Activated CD4-positive, alpha-beta T cell treated with anti-CD3 and anti-CD28 coated beads, Interleukin-2, amount 50 U/mL, for 4 hours (primary cell): ENCODE measurements at places on chromosomes 2 and 18.

DNA sequence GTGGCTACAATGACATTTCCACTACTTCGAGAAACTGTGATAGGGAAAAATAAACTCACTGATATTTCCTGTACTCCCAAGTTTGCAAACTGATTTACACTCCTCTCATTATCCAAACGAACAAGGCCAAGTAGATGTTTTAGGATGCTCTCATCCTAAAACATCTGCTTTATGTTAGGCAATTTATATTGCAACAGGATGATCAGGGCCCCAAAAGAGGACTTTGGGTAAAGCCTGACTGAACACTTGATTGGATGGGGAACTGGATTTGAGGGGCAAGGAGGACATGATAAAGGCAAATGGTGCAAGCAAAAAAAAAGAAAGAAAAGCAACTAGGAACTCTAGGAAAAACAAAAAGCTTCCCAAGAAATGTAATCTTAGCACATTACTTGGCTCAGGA, 2.1 kb upstream of the HES6 start:
- no peak for DNase-seq

GRCh38 chr18:77141401-77142118, 9.0 kb upstream of the MBP start:
- DNase-seq = no peak

DNA sequence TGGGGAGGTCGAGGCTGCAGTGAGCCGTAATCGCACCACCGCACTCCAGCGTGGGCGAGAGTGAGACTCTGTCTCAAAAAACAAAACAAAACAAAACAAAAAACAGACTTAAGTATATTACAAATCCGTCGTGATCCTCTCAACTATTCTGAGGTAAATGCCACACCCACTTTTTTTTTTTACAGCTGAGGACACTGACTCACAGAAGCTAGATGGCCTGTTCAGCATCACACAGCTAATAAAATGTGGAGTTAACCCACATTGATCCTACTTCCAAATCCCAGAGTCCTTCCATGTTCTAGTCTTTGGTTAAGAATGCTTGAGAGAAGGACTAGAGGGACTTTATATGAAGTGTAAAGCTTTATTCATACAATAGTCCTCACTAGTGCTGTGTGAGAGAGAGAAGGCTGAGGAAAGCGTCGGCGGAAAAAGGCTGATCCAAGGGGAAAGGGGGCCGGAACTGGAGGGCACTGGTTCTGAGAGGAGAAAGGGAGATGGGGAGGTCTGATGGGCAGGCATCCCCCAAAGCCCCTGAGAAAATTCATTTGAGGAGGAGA, 627 bp downstream of the RNF25 start:
- no peak for DNase-seq

DNA sequence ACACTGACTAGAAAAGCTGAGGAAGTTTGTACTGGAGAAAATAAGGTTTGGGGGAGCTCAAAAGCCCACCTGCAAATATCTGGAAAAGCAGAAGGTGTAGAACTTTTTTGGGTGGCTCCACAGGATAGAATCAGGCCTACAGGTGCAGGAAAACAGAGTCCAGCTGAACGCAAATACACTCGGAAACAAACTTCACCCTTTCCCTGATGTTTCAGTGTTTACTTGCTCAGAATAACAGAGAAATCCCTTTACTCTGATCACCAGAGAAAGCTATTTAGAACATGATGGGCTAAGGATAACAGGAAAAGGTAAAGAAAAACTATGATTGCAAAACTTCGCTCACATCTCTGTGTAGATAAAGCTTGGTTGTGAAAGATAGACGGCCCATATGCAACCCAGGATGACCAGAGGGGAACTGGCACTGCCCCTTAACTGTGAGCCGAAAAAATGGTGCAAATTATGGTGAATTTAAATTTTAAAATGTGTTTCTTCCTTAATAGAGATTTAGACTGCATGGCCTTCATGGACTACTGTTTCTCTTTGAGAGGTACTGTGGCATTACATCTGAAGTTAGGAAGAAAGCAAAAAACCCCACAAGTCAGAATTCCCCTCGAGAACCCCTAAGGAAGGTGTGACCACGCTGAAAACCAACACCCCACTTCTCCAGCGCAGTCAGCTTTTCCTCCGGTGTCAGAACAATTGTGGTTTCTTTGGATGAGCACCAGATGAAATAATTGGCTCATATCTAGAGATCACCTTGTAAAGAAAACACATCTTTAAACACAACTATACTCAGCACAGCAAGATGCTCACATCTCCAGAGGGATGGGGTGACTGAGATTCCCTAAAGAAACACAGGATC, 84.5 kb upstream of the TMEM247 start:
- no peak for DNase-seq

- DNase-seq = no peak
Observed at GRCh38 chr2:88159481-88159880, 10.7 kb upstream of the THNSL2 start.

GRCh38 chr2:178157574-178157973, 36.7 kb upstream of the OSBPL6 start:
- DNase-seq = no peak

GRCh38 chr2:160224507-160224906, 24.4 kb upstream of the ITGB6 start:
- DNase-seq = no peak

GRCh38 chr2:206158563-206159345, 490 bp downstream of the NDUFS1 start:
- no peak for DNase-seq

- no peak for DNase-seq
Observed at GRCh38 chr2:96082211-96083063, 33.9 kb downstream of the ADRA2B start.

- DNase-seq = no peak
Observed at GRCh38 chr2:8254791-8255447, 426.9 kb upstream of the ID2 start.

GRCh38 chr2:2950403-2950952, 427.1 kb downstream of the EIPR1 start:
- no peak for DNase-seq

GRCh38 chr2:209391776-209392401, 32.0 kb upstream of the MAP2 start:
- no peak for DNase-seq

GRCh38 chr2:153872311-153873051, 759 bp downstream of the GALNT13 start:
- no peak for DNase-seq

GRCh38 chr2:62934517-62934916, 116.1 kb upstream of the OTX1 start:
- no peak for DNase-seq

- no peak for DNase-seq
Observed at GRCh38 chr2:217604527-217605194, 398.1 kb downstream of the TNS1 start.

DNA sequence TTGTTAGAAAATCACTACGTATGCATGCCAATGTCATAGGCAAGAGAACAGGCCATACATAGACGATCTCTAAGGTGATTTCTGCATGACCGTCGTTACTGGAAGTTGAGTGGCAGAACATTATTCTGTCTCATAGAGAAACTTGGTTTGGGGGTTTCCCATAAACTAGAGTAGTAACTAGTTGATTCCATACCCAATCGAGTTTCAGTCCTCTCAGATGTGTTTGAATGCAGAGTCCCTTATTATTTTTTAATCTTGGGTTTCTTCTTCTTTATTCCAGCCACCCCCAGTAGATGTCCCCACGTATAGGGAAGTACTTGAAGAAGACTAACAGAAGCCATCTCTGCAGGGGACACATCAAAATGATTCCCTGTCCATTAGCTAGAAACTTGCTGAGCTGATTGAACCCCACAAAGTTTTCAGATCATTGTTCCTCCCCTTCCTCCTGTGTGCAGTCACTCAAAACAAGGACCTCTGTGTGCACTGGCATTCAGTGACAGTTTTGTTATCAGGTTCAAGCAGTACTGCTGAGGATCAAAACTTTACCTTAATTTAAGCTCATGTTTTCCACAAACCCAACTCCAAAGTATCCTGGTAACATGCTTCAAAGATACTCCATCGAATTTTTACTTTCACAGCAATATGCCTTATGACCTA, 68.4 kb upstream of the CDCA7 start:
- no peak for DNase-seq

DNA sequence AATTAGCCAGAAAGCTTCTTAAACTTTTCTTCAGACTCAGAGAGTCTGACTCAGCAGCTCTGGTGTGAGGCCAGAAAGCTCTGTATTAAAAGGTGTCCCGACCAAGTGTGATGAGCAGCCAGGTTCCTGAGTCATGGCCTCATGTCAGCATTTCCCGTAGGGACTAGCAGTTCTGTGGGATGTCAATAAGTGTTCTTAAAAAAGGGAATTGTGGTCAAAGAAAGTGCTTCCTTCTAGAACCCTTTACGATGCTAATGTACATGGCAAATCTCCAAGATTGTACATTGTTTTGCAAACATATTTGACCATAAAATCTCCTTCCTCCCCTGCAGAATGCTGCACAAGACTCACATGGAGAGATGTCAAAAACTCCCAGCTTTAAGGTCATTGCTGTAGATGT, 80.1 kb downstream of the PLA2R1 start:
- no peak for DNase-seq

GRCh38 chr2:180607514-180608049, 372.8 kb upstream of the UBE2E3 start:
- DNase-seq = no peak
